GM13976 (cell line): ENCODE measurements at places on chromosomes 16 and 17.
A peak's percentile ranks its signal among the peaks of the same experiment; 100 is the strongest.

DNA sequence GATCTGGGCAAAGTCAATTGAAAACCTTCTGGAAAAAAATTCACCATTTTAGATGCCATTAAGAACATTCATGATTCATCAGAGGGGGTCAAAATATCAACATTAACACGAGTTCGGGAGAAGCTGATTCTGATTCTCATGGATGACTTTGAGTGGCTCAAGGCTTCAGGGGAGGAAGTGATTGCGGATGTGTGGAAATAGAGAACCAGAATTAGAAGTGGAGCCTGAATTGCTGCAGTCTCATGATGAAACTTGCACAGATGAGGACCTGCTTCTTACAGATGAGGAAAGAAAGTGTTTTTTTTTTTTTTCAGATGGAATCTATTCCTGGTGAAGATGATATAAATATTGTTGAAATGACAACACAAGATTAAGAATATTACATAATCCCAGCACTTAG lies 12.9 kb downstream of the ITGAX start:
- no peak for DNase-seq

- DNase-seq = no peak
These were observed 8.4 kb upstream of the PLEKHG4 start for GRCh38 chr16:67270931-67271338.

GRCh38 chr17:15972497-15972951 lies 27.0 kb downstream of the ZSWIM7 start:
- DNase-seq = no peak

GRCh38 chr17:62984801-62985200 lies 18.8 kb downstream of the TANC2 start:
- no peak for DNase-seq

DNA sequence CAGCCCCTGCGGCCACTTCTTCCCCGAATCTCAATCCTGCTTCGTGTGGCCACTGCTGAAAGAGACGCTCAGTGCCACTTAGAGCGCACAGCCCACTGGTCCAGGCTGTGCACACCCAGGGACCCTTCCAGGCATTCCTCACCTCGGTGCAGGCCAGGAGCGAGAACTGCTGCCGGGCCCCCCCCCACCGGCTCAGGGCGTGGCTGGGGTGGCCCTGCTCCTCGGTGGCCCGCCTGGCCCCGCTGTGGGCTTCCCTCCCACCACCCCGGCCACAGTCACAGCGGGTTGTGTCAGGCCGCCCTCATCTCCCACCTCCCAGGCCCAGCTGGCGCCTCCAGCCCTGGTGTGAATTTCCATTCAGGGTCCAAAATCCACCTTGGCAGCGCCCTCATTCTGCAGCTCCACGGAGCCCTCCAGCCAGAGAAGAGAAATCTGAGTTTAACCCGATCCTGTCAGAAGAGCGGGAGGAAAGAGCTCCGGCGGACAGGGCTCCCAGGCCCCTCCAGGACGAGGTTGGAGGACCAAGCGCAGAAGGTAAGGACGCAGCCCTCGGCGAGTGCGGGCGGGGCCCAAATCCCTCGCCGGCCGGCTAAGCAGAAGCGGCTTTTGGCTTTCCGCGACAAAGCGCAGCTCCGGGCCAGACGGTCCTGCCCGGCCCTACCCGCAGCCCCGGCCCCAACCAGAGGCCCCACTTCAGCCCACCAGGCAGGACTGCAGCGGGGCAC lies 12.0 kb downstream of the TBC1D16 start:
- DNase-seq = no peak

DNA sequence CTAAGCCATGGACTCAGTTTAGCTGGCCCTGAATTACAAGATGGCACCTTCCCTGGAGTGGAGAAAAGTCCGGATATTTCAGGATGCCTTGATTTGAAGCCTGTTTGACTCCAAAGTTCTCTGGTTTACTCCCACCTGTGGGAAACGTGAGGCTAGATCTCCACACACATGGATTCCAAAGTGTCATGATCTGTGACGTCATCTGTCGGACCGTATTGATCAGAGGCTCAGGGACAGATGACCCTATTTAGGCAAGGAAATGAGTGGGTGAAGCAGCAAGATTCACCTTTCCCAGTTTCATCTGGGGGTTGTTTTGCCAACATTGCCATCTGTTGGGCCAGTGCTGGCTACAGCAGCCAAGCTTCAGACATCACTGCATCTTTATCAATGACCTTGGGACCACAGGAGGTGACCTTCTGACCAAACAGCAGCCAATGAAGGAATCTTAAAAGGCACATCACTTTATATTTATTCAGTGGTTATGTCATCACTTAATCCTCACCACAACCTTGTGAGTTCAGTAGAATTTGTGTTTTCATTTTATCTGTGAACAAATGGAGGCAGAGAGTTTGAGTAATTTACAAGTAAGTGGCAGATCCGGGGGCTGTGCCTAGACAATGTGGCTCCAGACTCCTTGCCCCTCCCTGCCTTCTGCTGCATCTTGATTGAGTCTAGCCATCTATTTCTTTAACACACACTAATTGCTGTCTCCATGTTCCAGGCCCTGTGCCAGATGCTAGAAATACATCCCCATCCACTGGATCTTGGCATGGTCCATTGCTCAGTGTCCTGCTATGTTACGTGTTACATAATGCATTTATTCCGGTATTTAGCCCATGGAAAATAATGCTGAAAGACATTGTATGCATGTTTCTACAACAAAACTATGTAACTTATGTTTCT lies 1.5 kb upstream of the CDH13 start:
- DNase-seq = no peak

GRCh38 chr16:57769541-57770145 lies 32.6 kb downstream of the KIFC3 start:
- DNase-seq = no peak

GRCh38 chr16:11094857-11095565 lies 150.6 kb downstream of the CLEC16A start:
- peak; percentile 66 for DNase-seq

GRCh38 chr17:27491713-27492190 lies 35.5 kb downstream of the KSR1 start:
- peak; percentile 55 for DNase-seq

- DNase-seq = no peak
These were observed 225.4 kb upstream of the NLRP1 start for GRCh38 chr17:5809580-5810188.

GRCh38 chr17:62919388-62919787 lies 46.6 kb upstream of the TANC2 start:
- DNase-seq = no peak

- DNase-seq = peak; percentile 33
These were observed 774 bp upstream of the MAF start for GRCh38 chr16:79601092-79601930.

DNA sequence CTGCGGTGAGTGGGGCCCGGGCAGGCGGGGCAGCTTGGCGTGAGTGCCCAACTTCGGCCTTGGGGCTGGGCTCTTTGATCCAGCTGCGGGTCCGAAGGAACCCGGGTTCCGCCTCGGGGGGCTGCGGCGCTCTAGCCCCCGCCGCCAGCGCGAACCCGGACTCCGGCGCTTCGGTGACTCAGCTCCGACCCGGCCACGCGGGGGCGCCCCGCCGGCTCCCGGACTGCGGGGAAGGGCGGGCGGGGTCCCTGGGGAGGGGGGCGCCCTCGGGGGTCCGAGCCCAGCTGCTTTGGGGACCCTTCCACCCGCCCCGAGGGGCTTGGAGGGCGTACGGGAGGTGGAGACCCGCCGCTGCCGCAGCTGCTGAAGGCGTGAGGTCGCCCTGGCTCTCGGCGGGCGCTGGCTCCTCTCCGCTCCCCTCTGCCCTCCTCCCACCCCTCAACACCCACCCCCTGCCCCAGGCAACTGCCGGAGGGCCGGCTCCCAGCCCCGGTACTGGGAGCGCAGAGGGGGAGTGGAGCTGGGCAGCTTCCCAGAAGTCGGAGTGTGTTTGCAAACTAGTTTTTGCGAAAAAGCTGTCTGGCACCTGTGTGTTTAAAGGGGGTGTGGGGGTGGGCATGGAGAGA lies 516 bp downstream of the CPNE2 start:
- DNase-seq = peak; percentile 84

DNA sequence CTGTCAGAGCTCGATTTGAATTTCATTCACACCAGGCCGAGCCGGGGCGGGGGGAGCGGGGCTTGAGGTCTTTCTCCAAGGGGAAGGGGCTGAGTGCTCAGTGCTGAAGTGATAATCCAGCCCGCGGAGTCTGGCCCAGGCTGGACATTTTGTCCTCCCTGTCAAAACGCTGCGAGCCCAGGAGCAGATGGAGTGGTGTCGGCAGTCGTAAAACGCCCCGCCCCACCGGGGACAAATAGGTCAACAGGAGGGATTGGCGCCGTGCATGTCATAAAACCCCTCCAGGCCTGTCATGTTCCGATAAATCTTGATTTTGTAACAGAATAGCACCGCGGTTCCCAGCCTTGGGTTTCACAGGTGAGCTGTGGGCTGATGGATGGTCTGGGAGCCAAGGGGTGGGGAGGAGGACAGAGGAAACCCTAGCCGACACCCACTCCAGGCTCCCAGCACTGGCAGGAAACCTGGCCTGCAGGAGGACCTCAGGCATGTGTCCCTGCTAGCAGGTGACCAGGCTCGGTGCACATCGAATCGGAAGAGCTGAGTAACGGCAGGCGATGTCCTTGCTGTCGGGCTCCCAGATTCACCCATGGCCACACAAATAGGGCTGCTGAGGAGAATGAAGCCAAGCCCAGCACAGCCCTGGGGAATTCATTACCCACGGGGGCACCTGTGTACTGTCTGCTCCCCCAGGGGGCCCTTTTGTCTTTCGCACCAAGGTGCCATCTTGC lies 341.4 kb downstream of the FOXL1 start:
- DNase-seq = no peak

DNA sequence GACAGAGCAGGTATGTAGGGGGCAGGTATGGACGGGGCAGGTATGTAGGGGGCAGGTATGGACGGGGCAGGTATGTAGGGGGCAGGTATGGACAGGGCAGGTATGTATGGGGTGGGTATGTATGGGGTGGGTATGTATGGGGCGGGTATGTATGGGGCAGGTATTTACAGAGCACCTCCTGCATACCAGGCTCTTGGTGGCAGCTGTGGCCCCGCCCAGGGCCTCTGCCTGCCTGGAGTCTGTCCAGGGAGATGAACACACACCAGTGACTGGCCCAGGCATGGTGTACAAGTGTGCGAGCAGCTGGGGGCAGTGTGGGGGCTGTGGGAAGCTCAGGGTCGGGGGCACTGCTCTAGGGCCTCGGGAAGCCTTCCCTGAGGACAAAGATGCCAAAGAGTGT lies 4.4 kb downstream of the RPL3L start:
- DNase-seq = no peak

- no peak for DNase-seq
These were observed 189.4 kb upstream of the CDH8 start for GRCh38 chr16:62225675-62226074.

- DNase-seq = no peak
These were observed 58.1 kb downstream of the ZFHX3 start for GRCh38 chr16:72989579-72990551.

- no peak for DNase-seq
These were observed 389.5 kb downstream of the SLC39A11 start for GRCh38 chr17:72702998-72703397.

DNA sequence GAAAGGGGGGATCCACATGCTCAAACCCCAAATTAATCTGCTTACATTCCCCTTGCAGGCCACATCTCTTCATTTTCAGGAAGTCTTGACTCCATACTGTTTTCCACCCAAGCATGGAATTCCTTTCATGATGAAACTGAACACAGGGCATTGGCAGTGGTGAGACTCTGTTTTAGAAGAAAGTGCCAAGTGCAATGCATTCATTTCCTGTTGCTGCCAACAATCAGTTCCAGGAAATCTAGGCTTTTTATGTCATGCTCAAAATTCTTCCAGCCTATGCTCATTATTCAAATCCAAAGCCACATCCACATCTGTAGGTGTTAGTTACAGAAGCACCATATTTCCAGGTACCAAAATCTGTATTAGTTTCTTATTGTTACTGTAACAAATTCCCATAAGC lies 4.1 kb downstream of the CCL2 start:
- no peak for DNase-seq

GRCh38 chr17:70343114-70343513 lies 173.8 kb downstream of the KCNJ2 start:
- DNase-seq = no peak

GRCh38 chr17:58341861-58342475 lies 10.0 kb downstream of the SUPT4H1 start:
- DNase-seq = no peak

- no peak for DNase-seq
These were observed 35.0 kb downstream of the GAN start for GRCh38 chr16:81349608-81350305.

DNA sequence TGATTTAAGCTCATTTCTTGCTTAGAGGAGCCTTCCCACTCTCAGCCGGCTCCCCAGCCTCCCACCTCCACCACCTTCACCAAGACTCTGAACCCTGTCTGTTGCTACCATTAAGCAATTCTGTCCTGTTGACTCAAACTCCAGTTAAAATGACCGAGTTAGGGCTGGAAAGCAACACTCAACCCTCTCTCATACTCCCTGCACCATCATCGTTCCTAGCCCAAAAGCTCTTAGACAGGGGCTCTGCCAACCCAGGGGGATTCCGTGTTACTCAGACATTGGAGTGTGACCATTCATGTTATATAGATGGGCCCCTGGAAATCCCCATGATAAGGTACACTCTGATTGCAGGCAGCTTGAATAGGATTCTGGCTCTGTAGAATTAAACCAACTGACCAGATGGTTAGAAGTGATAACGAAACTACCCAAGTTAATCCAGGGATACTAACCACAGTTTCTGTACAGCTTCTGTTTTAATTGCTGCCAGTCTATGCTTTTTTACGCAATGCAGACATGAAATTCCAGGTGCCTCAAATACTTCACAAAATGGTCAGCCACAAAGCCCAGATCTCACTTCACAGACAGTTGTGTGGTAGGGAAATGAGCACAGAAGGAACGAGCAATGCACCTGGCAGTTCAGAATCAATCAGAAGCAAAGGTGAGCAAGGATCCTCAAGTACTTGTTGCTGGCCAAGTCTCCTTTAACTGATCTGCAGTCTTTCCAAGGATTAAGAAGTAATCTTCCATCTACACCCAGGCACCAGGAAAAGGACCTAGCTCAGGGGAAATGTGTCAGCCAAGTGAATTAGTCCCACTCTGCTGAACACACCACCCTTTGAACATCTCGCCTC lies 2.1 kb downstream of the SSTR2 start:
- peak; percentile 41 for DNase-seq

DNA sequence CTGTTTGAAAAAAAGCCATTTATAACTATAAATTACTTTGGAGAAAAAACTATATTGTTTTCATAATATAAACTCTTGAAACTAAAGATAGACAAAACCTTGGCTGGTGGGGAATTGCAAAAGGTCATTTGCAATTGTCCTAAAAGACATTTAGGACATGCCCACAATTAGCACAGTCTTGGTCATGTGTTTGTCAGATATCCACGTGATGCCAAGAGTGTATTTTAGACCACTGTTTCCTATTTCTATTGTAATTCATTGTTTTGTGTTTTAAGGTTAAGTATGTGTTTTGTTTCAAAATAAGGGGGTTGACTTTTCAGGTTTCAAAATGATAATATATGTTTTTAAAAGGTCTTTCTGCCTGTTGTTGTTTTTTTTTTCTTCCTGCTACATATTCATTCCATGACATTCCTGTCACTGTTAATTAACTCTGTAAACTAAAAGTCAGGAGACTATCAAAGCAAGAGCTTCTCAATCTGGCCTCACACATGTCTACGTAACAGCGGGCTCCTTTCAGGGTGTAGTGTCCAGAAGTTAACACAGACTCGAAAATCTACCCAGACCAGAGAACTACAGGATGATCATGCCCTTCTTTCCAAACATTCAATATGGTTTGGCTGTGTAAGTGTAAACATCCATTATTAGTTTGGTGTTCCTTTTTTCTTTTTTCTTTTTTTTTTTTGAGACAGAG lies 58.7 kb downstream of the COG7 start:
- no peak for DNase-seq

GRCh38 chr16:66483689-66484452 lies 56.8 kb downstream of the BEAN1 start:
- peak; percentile 87 for DNase-seq

GRCh38 chr16:14041164-14041563 lies 30.0 kb upstream of the MRTFB start:
- no peak for DNase-seq
